Sigmoid colon (tissue), 7 donors: ENCODE measurements at places on chromosomes 1 and 21. TPM values are rescaled to one million over a fixed set of nuclear protein-coding genes. Genes with fewer than 3 reads are reported as not detected.

MAGOH gene
- total RNA-seq: 35.0 TPM

CEP104 gene
- total RNA-seq: 21.6 TPM

HSF2BP gene
- total RNA-seq: 0.16 TPM

- peak; percentile 19 for DNase-seq
These were observed 10.0 kb upstream of the LRRC3 start for GRCh38 chr21:44445145-44445812.

- DNase-seq: no peak
These were observed 48.3 kb upstream of the C1orf174 start for GRCh38 chr1:3948344-3948743.

- DNase-seq: peak; percentile 70
These were observed 7.5 kb downstream of the PRXL2B start for GRCh38 chr1:2594001-2594640.

DNA sequence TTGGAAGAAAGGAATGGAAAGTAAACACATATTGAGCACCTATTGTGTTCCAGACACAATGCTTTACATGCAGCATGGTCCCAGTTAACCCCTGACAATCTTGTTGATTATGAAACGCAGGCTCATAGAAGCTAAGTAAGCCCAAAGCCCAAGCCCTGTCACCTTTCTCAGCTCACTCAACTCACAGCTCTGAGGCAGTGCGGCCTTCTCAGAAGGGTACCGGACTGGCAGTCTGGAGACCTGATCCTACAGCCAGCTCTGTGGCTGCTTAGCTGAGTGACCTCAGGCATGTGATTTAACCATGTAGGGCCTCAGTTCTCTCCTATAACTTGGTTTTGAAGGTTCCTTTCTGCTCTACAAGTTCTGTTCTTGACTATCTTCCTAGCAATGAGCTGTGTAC lies 464 bp upstream of the RNASEL start:
- DNase-seq: no peak
